Right forelimb (tissue), 1 donor: ENCODE measurements at places on chromosomes 5 and 9.

DNA sequence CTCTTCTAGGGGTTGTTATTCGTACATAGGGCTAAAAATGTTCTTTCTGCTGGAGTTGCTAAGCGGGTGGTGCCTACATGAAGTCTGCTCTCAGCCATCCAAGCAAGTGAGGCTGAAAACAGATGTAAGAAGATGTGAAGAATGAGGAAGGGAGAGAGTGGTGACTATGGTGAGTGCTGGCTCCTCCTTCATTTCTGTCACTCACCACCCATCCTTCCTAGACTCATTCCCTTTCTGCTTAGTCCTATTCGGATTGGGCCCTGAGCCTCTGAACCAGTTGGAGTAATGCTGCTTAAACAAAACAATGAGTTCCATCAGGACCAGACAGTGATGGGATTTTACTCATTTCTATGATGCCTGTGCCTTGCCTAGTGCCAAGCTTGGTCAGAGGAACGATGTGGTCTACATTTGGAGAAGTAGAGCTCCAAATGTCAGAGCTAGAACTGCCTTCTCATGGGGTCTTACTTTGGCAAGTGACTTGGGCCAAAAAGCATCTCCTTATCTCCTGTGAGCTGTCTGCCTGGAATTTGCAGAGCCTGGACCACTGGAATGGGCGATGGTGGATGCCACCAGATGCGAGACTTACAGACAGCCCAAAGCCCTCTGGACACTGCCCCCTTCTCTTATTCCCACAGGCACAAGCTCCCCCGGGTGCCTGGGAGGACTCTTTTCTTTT, 192.9 kb downstream of the FBXL7 start:
- no peak for DNase-seq

- no peak for DNase-seq
Measured at GRCh38 chr5:139243425-139243970, 45.3 kb upstream of the SIL1 start.

- no peak for DNase-seq
Measured at GRCh38 chr5:132459031-132459982, 31.3 kb downstream of the IRF1 start.

GRCh38 chr9:22654833-22655232, 208.2 kb downstream of the DMRTA1 start:
- DNase-seq = no peak

- no peak for DNase-seq
Measured at GRCh38 chr9:116953271-116953670, 266.2 kb downstream of the TRIM32 start.
